ENCODE measurements at places on chromosomes 7 and 10.

DNA sequence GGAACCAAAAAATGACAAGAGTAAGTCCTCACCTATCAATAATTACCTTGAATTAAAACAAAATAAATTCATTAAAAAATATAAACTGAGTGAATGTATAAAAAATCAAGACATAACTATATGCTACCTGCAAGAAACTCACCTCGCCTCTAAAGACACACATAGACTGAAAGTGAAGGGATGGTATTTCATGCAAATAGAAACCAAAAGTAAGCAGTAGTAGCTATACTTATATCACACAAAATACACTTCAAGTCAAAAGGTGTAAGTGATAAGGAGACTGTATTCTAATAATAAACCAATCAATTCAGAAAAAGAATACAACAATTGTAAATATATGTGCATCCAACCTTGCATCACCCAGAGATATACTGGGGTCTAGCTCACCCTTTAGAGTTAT is 332.6 kb downstream of the SH2D4B start:
- DNase-seq: no peak

DNA sequence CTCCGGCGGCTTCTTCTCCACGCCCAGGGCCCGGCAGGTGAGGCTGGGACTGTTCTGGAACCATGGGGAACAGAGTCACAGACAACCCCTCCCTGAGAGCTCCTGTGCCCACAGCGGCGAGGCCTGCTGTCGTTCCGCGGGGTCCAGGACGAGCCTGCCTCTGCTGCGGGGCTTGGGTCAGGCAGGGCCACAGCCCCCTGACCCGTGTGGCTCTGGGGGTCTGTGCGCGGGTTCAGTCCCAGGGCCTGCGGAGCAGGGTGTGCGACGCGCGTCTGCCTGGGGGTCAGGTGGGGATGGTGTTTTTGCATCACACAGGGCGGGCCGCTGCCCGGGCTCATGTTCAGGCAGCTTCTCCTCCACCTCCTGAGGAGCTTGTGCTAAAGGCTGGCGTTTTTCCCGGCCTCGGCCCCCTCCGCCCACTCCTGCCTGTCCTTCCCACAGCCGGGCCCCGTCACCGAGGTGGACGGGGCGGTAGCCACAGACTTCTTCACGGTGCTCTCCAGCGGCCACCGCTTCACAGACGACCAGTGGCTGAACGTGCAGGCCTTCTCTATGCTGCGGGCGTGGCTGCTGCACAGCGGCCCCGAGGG is 8.4 kb downstream of the AP5Z1 start:
- DNase-seq: no peak

- DNase-seq: no peak
Observed at GRCh38 chr7:127487381-127487780, 94.9 kb upstream of the ZNF800 start.

DNA sequence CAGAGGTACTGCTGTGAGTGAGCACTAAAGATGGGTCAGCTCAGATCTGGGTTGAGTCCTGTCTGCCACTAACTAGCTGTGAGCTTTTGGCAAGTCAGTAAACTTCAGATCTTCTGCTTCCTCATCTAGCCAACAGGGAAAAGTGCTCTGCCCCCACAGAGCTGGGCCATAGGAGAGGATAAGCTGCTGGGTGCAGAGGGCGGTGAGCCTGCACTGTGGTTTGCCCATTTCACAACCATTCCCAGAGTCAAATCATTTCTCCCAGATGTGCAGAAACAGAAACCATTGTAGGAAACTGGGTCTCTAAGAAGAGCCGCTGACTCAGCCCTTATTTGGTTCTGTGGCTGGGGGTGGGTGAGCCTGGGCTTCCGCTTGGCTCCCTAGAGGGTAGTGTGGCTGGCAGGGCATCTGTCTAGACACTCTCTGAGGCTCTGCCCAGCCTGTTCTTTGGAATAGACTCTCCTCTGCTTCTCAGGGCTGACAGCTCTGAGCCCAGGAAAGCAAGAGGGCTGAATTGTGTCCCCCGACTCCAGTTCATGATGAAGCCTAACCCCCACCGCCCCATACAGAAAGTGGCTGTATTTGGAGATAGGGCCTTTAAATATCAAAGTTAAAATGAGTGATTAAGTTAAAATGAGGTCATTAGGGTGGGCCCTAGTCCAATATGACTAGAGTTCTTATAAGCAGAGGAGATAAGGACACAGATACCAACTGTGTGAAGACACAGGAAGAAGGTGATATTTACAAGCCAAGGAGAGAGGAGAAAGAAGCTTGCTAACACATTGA is 29.5 kb upstream of the ARHGAP22 start:
- DNase-seq: no peak

DNA sequence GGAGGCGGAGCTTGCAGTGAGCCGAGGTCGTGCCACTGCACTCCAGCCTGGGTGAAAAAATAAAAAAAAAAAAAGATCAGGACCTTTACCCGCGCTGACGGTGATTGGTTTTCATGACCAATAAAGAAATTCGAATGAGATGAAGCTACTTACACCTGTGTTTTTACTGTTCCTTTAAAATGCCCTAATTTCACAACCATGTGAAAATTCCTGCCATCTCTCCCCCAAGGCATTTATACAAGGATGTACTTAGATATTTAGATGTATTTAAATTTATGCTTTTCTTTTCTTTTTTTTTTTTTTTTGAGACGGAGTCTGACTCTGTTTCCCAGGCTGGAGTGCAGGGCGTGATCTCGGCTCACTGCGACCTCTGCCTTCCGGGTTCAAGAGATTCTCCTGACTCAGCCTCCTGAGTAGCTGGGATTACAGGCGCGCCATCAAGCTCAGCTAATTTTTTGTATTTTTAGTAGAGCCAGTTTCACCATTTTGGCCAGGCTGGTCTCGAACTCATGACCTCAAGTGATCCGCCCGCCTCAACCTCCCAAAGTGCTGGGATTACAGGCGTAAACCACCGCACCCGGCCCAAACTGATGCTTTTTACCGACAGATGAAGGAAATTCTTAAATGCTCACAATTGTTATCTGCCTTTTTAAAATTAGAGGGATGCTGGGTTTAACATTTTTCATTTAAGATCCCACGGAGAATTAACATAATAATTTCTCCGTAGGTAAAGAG is 3.1 kb upstream of the PHYH start:
- no peak for DNase-seq

GRCh38 chr10:118904286-118904685 is 125.2 kb upstream of the NANOS1 start:
- DNase-seq: no peak

DNA sequence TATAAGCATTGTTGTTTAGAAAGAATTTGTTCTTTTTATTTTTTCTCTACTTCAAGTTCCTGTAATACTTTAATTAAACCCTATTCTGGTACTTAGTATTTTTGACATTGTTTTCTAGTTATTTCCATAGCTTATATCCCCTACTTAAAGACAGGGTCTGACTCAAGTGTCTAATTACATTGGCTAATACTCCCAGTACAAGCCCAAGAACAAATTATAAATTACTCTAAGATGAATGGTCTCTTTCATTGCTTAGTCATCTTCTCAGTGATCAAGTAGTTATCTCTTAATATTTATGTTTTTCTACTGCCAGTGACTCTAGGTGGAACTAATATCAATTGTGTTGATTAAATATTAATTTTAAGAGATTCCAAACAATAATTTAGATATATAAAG is 21.6 kb downstream of the AHR start:
- DNase-seq: no peak

GRCh38 chr7:111400088-111400487 is 162.2 kb downstream of the IMMP2L start:
- DNase-seq: no peak

- no peak for DNase-seq
Observed at GRCh38 chr7:106126170-106126938, 14.2 kb upstream of the SYPL1 start.

- DNase-seq: no peak
Observed at GRCh38 chr10:5563991-5564536, 39.3 kb downstream of the CALML3 start.

DNA sequence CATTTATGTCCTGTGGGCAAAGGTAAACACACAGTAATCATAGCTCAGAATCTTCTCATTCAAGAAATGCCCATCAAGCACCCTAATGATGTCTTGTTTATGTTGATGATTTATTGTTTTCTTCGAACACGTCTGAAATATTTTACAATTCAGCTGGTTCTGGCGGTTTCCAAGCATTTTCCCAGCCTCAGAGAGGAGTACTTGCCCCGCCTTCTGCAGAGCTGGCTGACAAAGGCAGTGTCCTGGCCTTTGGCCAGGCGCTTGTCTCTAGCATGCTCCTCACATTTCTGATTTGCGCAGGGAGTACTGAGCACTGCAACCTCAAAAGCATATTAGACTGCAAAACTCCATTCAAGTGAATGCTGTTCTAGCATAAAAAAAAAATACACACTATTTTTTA is 314.2 kb upstream of the GNAI1 start:
- DNase-seq: no peak

DNA sequence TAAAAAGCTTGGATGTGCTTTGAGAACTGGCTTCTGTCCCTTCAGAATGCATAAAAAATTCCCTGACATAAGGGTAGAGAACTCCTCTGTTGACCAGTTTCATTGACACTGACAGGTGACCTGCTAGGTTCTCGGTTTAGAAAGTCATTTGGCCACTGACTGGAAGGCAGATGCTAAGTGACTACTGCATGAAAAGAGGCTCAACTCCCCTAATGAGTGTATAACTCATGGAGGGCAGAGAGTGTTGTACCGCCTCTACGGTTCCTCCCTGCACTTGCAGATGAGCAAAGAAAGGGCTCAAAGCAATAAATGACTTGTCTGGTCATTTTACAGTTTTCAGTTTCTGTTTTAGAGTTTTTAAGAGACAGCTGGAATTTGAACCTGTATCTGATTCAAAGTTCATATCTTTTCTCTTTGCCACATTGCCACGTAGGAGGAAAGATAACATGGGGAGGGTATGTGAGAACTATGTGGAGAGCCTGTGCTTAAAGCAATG is 2.9 kb upstream of the FGL2 start:
- no peak for DNase-seq

DNA sequence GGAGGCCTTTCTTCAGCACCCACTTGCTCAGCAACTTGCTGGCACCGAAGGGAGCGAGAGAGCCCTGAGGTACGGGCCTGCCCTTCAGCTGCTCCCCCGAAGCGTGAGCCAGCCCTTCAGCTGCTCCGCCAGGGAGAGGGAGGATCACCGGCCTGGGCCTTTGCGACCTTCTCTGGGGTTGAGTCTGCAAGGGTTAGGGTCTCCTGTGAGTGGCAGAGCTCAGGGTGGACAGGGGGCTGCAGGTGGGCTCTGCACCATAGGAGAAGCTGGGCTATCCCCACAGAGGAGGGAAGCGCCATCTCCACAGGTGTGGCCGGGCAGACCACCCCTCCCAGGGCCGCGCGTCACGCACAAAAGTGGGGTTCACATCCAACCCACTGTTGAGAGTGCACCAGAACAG is 490.6 kb upstream of the FOXK1 start:
- DNase-seq: no peak

DNA sequence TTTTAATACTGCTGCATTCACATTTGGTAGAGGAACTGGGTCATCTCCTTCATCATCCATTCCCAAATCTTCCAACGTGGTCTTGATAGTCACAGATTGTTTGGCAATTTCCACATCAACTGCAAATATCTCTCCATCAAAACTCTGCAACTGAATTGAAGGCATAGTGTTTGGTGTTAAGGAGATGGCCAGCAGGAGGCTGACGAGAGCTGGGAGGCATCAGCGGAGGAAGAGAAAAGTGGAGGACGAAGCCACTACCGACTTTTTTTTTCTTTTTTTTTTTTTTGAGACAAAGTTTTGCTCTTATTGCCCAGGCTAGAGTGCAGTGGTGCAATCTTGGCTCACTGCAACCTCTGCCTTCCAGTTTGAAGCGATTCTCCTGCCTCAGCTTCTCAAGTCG is 205.0 kb upstream of the KCTD7 start:
- DNase-seq: no peak

DNA sequence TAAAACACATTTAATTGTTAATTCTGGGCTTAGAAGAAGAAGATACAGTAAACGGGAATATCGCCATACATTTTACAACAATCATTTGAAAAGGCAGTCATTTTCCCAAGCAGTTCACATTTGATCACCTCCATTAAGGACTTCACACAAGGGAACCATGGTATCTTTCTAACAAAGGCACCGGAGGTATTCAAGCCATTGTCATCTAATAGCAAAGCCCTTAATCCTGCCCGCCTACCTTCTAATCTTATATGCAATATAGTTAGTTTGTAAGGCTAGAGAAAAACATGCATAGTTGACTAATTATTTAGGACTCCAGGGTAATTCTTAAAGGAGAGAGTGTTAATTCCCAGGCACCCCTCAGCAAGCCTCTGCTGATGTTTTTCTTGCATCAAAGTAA is 83.1 kb downstream of the MRPL32 start:
- DNase-seq: no peak

GRCh38 chr10:60975716-60976115 is 31.7 kb upstream of the RHOBTB1 start:
- DNase-seq: no peak

GRCh38 chr10:114777415-114777814 is 44.2 kb upstream of the FHIP2A start:
- DNase-seq: no peak

DNA sequence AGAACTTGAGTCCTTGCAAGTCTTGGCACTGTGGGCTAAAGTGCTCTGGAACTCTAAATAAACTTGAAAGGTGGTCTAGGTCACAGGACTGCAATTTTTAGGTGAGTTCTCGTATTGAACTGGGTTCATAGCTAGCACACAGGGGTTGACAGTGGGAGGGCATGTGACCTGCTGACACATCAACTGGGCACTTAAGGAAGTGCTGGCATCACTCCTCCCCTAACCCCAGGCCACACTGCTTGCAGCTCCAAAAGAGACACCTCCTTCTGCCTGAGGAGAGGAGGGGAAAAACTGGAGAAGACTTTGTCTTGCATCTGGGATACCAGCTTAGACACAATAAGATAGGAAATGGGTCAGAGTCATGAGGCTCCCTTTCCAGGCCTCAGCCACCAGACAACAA is 38.0 kb upstream of the AASS start:
- DNase-seq: no peak

DNA sequence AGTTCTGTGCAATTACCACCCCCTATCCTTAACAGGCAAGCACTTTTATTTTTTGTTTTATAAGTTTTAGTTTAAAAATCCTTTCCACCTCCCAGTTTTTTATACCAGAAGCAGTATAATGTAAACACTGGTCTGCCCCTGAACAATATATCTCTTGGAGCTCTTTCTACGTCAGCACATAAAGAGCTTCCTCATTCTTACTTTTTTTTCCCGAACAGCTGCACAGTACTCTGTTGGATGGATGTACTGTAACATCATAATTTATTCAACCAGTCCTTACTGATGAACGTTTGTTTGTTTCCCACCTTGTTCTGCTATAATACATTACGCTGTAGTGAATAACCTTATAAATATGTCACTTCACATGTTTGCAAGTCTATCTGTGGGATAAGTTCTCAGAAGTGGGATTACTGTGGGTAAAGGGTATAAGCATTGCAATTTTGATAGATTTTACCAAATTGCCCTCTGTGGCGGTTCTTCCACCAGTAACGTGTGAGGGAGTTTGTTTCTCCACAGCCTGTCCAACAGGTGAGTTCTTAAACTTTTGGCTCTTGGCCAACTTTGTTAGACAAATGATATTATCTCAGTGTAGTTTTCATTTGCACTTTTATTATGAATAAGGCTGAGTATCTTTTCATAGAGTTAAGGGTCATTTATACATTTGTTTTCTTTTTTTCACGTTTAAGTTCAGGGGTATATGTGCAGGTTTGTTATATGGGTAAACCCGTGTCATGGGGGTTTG is 32.8 kb downstream of the ADRA2A start:
- DNase-seq: no peak

Measured in NCI-H2081 treated with DMSO at 0.1 percent for 48 hours (cell line).